ENCODE measurements at places on chromosomes 6 and 20.

DNA sequence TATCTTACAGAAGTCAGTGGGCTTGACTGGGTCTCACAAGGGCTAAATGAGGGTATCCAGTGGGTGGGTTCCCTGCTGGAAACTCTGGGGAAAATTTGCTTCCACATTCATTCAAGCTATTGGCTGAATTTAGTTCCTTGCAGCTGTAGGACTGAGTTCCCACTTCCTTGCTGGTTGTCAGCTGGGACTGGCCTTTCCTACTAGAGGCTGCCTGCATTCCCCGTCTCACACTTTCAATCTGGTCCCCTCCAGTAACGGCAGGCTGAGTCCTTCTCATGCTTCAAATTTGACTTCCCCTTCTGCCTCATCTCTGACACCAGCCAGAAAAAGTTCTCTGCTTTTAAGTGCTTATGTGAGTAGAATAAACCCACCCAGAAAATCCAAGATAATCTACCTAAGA is 4.4 kb downstream of the CSNK2A1 start:
- no peak for DNase-seq

DNA sequence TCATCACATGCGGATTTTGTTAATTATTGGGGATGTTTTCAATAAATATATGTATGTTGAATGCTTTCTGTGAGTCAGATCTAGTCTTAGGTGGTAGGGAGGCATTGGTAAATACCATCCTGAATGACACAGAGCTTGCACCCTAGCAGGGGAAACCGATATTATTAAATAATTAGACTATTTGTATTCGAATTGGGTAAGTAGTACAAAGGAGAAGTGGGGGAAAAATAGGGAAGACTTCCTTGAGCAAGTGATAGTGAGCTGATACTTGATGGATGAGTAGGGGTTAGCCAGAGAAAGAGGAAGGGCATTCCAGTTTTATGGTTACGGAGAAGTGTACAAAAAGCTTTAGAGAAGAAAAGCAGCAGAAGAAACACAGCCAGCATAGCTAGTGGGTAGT is 1.5 kb downstream of the RIOK1 start:
- no peak for DNase-seq

- DNase-seq: no peak
These were observed 266.0 kb downstream of the SLC24A3 start for GRCh38 chr20:19478320-19478895.

DNA sequence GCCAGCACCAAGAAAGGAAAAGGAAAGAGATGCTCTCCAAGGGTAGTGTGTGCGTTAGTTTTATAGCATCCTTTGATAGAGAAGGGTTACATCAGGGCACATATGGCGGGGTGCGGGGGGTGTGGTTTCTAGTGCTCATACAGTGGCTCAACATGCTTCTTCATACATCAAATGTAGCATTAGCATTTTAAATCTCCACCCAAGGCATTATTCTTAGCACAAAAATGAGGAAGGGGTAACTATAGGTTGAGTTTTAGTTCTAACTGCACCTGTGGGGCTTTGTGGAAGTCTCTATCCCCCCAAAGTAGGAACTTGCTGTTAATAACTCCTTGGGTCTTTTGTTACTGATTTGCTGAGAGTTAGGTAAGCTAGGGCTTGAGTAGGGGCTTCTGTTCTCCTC is 89.3 kb downstream of the CEP57L1 start:
- no peak for DNase-seq

DNA sequence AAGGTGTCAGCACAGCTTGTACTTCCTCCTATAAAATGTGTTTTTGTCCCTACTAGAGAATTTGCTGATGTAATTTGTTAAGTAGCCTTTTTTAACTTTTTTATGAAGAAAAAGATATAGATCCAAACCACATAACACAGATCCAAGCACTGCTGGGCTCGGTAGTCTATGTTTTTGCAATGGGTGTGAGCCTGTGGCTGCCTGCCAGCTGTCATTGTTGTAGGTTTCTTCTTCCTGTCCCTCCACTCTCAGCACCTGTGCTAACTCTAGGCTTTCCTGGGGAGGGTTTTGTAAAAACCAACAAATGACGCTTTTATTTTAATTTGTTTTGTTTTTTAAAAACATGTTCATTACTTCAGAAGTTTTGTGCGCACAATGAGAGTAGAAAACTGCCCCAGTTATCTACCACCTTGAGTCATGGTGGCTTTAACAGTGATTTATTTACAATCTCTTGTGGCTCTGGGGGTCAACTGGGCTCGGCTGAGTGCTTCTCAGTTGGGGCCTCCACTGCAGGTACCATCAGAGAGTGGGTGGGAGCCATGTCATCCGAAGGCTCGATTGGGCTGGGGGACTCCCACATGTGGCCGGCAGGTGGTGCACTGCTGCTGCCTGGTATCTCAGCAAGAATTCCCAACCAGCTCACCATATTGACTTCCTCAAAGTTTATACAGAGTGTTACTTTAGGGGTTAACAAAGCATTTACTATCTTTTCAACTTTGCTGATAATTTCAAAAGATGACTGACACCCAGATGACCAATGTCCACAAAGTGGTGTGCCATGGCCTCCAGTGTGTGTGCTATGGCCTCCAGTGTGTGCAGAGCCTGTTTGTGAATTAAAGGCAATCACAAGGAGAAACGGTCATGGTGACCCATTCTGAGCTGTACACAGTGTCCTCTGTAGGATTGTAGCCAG is 3.0 kb upstream of the CCR6 start:
- no peak for DNase-seq

DNA sequence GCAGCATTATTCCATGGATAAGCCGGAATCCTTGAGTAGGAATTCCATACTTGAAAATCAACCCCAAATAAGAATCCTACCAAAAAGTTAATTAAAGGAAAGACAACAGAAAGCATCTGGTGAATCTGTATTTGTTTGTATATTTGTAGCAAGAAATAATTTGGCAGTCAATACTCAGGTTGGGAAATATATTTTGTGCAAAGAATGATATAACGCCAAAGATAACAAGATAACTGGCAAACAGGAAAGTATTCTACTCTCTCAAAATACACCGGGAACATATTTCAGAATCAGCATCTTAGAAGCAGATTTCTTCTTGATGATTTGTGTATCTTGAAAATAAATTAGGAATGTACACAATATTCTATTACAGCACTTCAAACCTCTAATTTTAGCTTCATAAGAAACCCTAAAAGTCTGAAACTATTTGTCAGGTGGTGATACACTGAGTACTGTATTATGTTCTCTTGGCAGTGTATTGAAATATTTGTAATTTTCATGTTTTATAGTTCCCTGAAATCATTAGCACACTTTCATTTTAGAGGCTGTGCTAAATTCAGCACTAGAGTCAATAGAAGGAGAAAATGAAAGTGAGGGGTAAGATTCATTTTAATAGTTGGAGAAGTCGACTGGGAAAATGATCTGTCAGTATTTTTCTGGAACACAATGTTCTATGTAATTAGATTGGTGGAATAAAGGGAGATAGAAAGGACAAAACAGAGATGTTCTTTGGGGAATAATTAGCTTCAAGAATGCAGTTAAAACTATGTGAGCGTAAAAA is 879.7 kb upstream of the GJE1 start:
- no peak for DNase-seq

DNA sequence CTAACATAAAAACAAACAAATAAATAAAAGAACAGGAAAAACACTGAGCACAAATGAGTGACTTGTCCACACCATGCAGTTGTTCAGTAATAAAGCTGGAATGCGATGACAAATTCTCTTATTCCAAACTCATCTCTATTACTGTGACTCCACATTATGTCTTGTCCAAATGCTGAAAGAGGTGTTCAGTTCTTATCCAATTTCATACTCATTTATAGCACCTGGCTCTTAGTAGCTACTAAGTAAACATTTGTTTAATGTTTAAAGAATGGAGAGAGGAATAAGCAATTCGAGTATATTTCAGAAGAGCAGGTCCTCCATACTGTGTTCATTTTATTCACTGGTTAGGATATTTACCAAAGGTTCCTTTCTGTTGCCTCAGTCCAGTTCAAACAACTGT is 439.0 kb upstream of the JAG1 start:
- DNase-seq: no peak

DNA sequence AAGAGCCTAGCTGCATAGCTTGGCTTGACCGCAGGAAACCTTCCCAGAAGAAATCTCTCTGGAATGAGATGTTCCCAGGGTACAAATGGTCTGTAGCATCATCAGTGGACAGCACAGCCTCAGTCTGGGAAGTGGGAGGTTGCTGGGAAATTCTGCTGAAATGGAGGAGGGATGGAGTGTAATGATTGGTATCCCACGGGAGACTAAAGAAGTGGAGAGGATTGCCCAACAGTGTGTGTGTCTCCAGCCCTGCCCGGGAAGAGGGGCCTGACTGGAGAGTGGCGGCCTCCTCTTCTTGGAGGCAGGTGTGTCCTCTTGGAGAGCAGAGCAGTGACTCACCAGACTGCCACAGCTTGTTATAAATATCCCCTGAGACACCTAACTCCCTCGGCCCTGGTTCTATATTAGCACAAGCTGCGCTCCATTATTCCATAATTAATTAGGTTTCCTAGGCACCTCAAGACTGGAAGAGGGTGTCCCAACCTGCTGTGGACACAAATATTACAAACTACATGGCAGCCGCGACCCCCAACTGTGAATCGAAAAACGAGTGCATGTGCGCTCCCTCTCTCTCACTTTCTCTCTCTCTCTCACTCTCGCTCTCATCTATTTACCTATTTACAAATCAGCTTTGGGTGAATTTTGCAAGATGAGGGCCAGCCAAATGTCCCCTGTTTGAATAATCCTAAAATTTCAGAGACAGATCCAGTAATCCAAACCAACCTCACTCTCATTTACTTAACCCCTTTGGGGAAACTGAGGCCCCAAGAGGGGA is 68.8 kb downstream of the FGD2 start:
- DNase-seq: no peak

GRCh38 chr20:34600892-34601653 is 42.6 kb downstream of the MAP1LC3A start:
- DNase-seq: no peak

DNA sequence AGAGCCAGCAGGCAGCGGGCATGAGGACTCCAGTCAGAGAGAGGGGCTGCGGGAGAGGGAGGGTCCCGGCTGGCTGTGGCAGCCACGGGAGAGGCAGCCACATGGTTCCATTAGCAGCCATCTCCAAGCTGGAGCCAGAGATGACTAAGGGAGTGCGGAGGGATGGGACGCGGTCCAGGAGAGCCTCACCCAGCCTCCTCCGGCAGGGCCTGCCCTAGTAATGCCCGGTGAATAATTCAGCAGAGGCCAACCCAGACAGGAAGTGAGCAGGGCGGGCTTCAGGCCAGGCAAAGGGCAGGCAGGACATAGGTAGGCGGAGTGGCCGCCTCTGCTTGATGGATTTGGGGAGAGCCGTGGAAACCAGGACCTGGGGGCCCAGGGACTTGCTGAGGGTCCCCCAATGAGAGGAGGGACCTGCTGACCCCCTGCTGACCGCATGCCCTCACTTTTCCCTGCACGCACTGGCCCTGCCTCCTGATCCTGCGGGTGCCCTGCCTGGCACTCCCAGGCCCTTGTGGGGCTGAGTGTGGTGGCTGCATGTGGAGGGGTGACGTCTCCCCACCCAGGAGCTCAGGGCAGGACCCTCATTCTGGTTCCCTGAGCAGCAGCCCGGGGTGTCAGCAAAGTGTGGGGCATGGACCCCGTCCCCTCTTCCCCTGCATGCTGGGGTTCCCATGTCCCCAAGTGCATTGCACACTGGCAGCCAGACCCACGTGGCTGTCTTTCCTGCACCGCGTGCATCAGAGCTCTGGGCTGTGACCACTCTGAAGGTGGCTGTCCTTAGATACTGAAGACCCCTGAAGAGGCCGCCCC is 51.8 kb upstream of the SLCO4A1 start:
- DNase-seq: no peak

GRCh38 chr20:20246996-20247633 is 120.8 kb upstream of the INSM1 start:
- DNase-seq: no peak

DNA sequence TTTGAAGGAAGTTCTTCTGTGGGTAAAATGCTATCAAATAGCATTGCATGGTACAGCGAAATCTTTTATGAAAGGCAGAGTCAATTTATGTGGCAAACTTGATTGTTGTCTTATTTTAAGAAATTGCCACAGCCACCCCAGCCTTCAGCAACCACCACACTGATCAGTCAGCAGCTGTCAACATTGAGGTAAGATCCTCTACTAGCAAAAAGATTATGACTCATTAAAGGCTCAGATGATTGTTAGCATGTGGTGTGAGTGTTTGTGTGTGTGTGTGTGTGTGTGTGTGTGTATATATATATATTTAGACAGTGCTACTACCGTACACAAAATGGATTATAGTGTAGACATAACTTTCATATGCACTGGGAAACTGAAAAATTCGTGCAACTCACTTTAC is 27.8 kb downstream of the LRRN4 start:
- DNase-seq: no peak

GRCh38 chr6:26653007-26653406 is 6.5 kb downstream of the ZNF322 start:
- DNase-seq: no peak

- DNase-seq: no peak
These were observed 38.0 kb downstream of the CITED2 start for GRCh38 chr6:139336488-139336887.

GRCh38 chr6:130324657-130325056 is 41.2 kb upstream of the TMEM200A start:
- no peak for DNase-seq

- no peak for DNase-seq
These were observed 84.3 kb downstream of the CARMIL1 start for GRCh38 chr6:25363427-25363826.

DNA sequence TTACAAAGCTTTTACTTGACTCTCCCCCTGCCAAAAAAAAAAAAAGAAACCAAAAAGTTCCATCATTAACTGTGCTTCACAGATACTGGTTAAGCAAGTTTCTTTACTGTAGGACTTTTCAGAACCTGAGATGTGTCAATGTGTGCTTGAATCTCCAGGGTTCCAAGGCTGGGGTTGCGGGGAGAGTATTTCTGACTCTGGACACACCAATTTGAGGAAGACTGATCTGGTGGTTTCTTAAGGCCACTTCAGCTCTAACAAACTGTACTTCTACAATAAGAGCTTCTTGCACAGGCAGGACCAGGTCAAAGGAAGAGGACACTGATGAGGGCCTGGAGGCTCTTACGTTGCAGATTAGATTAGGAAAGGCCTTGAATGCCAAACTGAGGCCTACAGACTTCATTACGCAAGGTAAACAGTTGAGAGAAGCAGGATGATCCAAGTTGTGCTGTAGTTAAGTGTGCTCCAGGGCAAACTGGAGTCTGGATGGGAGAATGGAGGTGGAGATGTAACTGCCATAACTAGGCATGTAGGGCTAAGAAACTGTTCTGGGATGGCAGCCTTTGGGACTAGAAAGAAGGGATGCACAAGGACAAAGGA is 24.4 kb downstream of the COMMD7 start:
- no peak for DNase-seq
